BE2C (cell line): ENCODE measurements at places on chromosomes 11 and 22.
A peak's percentile ranks its signal among the peaks of the same experiment; 100 is the strongest.

DNA sequence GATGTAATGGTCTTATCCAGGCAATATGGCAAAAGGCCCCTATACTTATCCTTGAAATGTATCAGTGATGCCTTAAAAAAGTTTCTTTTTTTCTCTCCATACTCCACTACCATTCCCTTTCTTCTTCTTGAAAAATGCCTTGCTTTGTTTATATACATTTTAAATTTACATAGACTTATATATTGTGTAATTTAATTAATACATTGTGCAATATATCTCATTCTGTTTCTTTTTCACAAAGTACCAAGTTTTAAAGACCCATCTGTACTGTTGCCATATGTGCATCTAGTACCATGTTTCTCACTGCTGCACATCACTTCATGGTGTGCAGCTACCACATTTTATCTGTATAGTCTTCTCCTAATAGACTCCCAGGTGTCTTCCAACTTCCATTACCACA, 7.5 kb downstream of the MMP8 start:
- DNase-seq, result no peak

DNA sequence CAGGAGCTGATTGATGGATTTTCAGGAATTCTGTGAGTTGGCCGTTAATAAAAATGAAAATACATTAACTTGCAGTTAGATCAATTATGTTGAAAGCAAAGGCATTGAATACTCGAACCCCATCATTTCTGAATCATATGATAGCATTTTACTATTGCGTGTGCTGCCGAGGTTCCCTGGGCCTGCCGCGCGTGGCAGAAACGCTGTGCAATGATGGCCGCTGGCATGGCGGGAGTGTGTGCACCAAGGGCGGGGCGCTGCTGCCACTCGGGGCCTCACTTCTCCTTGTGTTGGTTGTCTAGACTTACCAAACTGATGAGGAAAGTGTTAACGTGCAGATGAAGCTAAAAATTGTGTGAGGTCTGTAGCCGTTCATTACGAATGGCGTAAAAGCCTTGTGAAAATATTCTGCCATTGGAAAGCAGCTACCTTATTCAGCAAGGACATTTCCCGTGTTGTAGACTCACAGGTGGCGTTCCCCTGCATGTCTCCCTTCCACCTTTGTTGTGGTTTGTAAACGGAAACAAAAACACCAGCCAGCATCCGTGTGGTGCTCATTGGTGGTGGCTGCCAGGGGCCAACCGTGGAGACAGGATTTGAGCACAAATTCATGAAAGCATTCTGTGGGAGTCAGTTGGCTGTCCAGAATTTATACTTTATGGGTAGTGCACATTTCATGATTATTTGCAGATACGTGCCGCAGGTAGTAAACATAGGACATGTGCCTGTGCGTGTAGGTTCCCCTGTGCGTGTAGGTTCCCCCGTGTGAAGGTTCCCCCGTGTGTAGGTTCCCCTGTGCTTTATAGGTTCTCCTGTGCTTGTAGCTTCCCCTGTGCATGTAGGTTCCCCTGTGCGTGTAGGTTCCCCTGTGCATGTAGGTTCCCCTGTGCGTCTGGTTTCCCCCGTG, 5.9 kb upstream of the GRAMD4 start:
- DNase-seq, result no peak

GRCh38 chr11:116124922-116125714, 620.9 kb upstream of the CADM1 start:
- no peak for DNase-seq

DNA sequence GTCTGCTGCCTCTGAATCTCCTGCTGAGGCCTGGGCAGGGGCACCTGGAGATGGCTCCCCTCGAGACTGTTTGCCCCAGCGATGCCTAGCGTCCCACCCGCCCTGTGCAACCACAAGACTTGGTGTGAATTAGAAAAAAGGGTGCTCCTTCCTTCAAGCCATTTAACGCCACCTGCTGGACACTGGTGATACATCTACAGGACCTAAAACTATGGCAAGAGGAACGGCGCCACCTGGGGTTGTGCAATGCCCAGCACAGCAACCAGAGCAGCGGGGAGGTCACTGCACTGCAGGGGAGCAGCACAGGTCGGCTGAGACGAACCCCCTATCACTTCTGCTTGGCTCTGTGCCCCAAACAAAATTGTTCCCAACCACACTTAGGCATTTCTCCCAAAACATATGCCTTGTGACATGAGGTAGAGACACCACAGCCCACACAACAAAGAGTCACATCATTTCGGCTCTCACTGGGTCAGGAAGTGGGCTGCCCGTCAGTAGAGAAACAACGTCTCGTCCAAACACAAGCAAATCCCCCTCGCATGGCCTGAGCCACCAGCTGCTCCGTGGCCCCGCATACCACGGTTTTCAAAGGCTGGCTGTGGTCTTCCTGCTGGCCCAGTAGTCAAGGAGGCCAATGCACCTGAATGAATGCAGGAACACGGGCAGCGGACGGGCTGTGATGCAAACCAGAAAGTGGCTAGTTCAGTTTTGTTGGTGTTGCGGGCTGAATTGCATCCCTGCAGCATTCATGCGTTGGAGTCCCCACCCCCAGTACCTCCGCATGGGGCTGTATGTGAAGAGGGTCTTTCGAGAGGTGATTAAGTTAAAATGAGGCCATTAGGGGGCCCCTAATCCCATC, 171.9 kb downstream of the SHANK2 start:
- peak; percentile 82 for DNase-seq

DNA sequence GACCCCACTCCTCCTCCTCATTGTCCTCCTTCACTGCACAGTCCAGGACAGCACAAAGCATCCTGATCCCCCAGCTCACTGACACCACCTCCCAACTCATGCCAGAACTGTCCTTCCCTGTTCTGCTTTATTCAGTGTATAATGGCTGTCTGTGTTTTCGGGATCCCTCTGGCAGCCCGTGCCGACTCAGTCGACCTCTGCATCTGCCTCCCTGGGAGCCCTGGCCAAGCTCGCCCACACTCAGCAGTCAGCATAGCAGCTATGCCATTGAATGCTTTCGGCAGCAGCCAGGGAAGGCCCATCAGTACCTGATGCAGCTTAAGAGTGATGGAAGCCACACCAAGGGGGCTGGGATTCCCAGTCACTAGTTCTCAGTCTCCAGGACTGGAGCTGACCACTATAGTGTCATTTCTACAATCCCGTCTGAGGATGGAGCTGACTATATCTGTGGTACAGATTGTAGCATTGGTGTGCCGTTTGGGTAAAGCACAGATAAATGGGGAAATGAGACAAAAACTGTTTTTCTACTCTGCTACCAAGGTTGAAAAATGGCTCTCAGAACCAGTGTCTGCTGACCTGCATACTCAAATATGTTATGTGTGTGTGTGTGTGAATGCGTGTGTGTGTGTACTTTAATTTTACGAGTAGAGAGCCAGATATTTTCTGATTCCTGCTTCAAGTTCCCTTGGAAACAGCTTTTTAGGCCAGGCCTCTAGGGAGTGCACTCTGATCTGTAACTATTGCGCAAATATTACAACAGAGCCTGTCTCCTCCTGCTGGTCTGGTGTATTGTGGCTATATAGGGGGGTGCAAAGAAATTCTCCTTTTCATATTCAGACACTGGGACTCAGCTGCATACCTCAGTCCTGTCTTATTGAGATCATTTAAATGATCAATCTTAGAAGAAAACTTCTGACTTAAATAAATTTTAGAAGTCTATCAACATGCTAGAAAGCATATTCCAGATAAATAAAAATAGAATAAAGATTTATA, 78.8 kb upstream of the TOP3B start:
- DNase-seq, result no peak

- no peak for DNase-seq
These were observed 4.3 kb downstream of the ZFTA start for GRCh38 chr11:63764340-63764678.

DNA sequence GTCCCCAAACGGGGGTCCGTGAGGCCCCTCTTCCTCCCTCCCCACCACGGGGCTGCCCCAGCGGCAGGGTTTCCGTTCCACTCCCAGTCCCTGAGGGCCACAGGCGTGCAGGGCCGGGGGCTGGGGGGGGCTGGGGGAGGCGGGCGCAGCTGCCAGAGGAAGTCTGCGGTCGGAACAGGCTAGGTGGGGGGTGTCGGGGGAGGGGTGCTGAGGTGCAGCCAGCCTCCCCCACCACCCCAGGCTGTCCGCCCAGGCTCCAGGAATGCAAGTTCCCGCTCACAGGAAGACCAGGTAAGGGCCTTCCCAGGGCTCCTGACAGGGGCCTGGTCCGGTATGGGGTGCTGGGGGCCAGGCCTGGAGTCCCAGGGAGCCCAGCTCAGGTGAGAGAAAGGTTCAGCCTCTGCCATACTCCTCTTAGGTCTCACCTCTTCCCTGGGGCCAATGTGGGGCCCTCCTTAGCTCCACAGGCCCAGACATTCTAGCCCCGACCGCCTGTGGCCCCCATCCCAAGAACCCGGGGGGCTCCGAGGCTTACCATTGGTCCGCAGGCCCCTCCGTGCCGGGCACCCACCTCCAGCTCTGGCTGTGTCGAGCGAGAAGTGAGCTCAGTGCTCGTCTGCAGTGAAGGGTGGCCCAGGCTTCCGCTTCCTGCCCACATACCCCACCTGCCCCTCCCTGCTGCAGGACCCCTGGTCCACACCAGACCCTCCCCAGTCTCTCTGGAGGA, at the start of gene PTPRCAP:
PTPRCAP (minus strand) TSS at position 601 of the 727 bp plus-strand sequence; CDS start at position 538, 63 bp downstream.
- DNase-seq, result no peak

DNA sequence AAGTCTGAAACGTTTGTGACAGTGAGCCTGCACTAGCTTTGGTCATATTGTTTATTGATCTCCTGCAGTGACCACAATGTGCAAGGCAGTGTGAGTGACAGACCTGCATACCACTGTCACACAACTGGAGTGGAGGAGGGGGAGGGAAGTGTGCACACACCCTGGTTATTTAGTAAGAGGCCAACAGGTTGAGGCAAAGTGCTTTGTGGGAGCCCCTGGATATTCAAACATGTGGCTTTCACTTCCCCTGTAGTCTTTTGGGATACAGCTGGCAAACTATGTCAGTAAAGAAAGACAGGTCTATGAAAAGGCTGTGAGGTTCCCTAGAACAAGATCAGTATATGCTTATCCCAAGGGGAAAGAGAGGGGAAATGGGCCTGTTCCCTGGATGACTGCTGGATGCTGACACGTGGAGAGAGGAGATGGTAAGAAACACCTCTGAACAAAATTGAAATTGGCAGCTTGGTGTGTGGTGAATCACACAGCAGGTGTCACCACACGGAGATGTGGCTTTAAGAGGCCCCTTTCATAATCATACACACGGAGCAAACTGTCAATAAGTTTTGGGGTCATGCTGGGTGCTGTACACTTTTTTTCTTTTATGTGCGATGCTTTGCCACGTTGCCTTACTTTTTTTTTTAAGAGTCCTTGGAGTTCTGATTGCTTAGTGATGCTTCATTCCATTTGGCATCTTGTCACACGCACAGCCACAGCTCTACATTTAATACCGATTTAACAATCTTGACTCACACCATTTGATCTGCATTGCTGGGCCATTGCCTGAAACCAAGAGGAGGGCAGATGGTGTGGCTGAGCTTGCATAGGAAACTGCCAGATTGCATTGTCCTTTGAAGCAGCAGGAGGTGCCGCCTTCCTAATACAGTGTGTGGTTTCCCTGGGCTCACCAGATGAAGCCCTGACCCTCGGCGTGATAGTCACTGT, 11.3 kb downstream of the OSBP2 start:
- no peak for DNase-seq

DNA sequence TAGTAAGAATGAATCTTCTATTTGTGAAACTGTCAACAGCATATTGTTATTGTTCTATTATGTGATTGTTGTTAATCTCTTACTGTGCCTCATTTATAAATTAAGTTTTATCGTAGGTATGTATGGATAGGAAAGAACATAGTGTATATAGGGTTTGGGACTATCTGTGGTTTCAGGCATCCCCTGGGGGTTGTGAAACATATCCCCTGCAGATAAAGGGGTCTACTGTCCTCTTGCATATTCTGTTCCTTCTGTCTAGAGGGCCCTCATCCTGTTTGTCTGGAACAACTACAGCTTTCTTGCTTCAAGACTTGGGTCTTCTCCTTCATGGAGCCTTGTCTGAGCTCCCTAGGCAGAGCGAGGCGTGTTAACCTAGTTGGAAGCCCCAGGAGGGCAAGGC, 159.6 kb downstream of the KIRREL3 start:
- no peak for DNase-seq

DNA sequence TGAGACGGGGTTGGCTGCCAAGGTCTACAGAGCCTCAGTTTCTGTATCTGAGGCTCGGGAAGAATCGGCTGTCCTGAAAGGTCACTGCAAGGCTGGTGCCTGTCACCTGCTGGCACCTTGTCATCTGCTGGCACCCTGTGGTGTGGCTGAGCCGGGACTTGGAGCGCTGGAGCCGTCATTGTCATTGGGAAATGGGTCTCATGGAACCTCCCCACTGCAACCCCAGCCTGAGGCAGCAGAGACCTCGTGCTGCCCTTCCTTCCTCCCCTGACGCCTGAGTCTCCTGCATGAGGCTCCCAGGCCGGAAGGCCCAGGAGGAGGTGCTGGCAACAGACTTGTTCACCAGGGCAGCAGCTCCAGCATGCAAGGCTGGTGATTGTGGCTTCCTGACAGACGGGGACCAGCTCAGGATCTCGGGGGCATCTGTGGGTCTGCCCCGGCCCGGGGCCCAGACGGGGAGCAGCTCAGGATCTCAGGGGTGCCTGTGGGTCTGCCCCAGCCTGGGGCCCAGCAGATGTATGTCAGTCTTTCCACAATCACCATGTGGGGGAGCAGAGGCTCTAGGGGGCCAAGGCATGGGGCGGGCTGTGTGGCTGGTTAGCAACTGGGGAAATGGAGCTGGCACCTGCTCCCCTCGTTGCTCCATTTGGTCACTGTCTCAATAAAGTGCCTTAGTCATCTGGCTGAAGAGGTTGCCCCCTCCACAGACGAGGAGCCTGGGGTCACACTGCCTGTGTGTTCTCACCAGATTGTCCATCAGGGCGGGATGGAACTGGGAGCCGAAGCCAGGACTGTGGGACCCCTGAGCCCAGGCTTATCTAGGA, 668.7 kb downstream of the BRD1 start:
- DNase-seq, result no peak

- DNase-seq, result no peak
These were observed 43.9 kb upstream of the ANGPTL5 start for GRCh38 chr11:101960231-101960630.

GRCh38 chr11:131235328-131236298, 134.8 kb upstream of the NTM start:
- DNase-seq, result no peak

DNA sequence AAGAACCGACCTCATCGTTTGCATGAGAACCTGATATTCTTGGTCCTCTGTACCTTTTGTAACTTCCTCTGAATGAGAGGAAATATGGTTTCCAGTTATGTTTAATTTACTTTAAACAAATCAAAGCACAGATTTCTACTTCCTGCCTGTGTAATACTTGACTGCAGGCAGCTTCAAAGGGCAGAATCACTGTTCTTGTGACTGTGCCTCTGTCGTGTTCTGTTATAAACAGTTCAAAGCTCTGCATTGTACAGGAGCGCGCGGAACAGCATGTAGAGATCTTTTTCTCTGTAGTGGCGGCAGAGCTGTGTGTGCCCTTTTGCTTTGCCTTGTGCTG, 73.2 kb upstream of the CLDN5 start:
- no peak for DNase-seq

DNA sequence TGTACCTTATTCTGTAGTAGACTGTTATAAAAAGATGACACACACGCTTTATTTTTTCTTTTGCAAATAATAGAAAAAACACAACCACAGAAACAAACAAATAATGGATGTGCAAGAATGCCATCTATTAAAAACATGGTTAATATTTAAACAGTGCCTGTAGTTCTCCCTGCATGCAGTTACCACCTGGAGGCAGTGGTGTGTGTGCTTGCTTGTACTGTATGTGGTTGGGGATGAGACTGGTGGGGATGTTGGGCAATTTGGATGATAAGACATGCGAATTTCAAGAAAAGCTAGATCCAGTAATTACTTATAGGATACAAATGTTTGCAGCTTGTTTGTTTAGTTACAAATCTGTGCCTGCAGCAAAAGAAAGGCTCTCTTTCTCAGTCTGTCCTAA, 3.6 kb downstream of the C11orf87 start:
- DNase-seq, result no peak
